ENCODE measurements at places on chromosomes 13 and 19.

GRCh38 chr13:86569119-86569518 is 769.9 kb upstream of the SLITRK6 start:
- DNase-seq: no peak

GRCh38 chr13:79833991-79834390 is 353.0 kb downstream of the NDFIP2 start:
- no peak for DNase-seq

GRCh38 chr13:41056826-41057711 is 4.2 kb upstream of the WBP4 start:
- no peak for DNase-seq

GRCh38 chr13:50026788-50027473 is 11.7 kb downstream of the KCNRG start:
- DNase-seq: no peak

- DNase-seq: no peak
Observed at GRCh38 chr13:41052441-41052840, 8.9 kb upstream of the WBP4 start.

DNA sequence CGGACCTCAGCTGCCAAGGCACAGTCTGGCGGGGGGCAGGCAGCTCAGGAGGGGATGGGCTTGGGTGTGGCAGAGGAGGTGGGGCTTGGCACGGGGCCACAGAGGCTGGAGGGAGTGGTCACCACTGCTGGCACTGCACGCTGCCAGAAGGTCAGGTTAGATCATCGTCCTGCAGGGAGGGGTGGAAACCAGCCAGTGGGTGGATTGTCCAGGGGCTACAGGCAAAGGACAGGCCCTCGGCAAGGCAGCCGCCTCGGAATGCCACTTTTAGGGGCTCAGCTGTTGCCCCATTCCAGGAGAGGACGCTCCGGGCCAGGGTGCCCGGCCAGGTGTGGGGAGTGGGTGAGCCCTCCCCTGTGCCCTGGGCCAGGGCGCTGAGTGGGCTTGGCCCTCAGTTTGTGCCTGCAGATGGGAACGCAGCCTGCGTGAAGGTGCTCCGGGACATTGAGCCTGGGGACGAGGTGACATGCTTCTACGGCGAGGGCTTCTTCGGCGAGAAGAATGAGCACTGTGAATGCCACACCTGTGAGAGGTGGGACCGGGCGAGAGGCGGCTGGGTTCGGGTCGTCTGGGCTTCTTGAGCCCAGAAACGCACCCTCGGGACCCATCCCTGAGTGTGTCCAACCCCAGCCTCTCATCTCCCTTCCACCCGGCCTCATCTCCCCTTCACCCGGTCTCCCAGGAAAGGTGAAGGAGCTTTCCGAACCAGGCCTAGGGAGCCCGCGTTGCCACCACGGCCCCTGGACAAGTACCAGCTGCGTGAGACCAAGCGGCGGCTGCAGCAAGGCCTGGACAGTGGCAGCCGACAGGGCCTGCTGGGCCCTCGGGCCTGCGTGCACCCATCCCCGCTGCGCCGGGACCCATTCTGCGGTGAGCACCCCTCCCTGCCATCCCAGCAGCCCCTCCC is 6.4 kb downstream of the KMT5C start:
- no peak for DNase-seq

GRCh38 chr19:13094771-13095392 is 7.8 kb downstream of the LYL1 start:
- DNase-seq: no peak

DNA sequence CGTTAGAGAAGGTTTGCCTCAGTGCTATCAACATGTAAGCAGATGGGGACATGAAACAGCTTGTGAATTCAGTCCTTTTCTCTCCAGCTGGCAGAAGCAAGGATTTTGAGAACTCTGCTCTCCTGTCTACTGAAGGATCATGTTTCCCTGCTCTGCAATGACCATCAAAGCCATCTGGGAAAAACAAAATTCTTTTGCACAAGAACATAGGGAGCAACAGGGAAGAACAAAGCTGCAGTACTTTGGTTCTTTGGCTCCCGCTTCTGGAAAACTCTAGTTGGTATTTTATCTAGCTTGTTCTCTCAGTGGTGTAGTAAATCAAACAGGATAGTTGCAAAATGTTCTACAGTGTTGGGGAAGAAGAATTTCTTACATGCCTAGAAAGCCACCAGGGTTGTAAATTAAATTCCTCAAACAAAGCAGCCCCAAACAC is 270.4 kb downstream of the ENOX1 start:
- no peak for DNase-seq

- DNase-seq: no peak
Observed at GRCh38 chr19:21482863-21483276, 22.5 kb upstream of the ZNF429 start.

DNA sequence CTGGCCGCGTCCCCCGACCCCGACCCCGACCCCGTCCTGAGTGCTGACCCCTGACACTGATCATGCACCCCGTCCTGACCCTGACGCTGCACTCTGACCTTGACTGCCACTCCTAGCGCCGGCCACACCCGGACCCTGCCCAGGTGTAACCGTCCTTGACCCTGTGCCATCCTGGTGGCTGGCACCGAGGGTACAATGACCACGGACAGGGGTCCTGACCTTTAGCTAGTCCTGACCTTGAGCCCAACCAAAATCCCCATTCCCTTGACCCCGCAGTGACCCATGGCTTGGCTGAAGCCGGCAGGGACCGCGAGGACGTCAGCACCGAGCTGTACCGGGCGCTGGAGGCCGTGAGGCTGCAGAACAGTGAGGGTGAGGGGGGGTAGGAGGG is 25.9 kb downstream of the CLEC4M start:
- no peak for DNase-seq

DNA sequence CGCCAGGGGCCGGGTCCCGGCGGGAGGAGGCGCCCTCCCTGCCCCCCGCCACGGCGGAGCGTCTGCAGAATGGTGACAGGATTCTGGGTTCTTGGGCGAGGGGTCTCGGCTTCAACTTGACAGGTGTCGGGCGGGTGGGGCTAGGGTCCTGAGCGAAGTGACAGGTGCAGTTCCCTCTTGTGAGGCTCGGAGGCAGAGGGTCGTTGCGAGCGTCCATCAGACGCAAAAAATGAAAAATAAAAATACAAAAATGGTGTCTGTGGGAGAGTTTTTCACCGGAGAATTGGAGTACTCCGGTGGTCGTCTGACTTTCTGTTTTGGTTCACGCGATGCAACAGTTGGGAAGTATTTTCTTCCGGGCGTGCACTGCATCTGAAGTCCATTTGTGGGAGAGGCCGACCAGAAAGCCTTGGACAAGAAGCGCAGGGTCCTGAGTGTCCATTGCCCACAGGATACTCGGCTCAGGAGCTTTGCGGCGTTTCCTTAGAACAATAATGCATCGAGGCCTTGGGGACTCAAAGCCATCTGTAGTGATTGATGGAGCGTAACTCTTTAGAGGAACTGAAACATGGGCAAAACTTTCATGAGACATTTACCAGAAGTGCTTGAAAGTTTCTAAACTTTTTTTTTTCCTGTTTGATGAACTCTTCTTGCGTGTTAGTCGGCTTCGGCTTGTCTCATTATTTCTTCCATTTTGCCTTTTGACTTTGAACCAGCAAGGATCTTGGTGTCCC is 759 bp downstream of the RB1 start:
- peak; percentile 75 for DNase-seq

- no peak for DNase-seq
Observed at GRCh38 chr13:50979187-50979586, 69.6 kb downstream of the RNASEH2B start.

DNA sequence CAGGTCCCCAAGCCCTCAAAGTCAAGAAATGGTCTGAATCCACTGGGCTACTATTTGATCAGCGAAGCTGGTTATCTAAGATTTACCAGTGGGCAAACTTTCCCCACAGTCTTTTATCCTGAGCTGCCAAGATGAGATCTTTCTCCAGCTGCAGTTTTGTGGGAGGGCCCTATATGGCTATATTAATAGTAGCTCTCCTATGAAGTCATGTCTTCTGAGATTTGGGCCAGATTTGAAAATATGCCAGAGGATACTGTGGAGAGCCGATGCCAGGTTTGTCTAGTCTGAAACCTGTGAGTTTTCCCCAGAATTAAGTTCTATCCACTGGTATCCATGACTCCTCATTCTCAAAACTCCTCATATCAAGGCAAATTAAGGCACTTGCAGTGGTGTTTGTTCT is 173.2 kb downstream of the FLT1 start:
- no peak for DNase-seq

DNA sequence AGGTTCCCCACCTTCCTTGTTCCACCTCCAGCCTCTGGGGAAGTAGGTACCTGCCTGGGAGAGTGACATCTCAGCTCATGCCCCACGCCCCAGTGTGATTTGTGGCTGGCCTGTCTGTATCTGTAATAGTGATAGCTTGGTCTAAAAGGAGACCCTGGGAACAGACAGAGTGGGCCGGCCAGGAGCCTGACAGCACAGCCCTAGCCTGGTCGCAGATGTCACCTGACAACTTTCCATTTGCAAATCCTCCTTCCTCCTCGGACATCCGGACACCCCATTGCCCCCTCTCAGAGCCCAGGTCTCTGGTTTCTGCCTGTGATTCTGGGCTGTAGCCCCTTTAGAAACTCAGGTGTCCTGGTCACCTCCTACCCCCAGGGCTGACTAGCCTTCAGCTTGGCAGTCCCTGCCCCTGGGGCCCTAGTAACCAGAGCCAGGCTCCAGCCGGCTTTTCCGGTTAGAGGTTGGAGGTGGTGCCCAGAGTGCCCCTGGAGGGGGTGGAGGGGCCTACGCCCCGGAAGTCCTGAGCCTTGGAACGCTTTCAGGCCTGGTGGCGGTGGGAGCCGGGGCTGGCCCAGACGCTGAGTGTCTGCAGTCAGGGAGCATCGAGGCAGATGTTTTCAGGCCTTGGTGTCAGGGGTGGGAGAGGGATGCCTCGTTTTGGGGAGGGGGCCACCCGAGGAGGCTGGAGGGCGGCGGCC is 6.5 kb downstream of the LRRC8E start:
- DNase-seq: no peak

DNA sequence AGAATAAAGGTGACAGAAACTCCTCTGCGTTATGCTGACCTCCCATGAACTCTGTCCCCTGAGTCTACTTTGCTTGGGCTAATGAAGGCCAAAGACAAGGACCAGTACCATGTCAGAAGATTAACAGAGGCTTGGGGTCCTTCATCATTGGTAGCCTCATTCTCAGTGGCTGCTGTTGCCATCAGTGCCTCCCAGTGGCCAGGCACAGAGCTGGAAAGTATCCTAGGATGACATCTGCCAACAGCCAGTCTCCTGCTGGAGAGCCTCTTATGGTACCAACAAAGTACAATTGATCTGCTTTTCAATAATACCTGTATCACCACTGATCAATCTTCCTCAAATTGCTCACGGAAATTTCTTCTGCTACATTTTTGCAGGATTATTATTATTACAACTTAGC is 281.6 kb downstream of the DNAJC15 start:
- DNase-seq: no peak

- DNase-seq: no peak
Observed at GRCh38 chr19:45419396-45419795, 4.3 kb downstream of the ERCC1 start.

- DNase-seq: no peak
Observed at GRCh38 chr13:63307228-63307627, 1891.6 kb upstream of the PCDH20 start.
